ENCODE measurements at places on chromosomes 7 and 10.

GRCh38 chr7:23105086-23105643 lies 420 bp upstream of the KLHL7 start:
- no peak for DNase-seq

- no peak for DNase-seq
These were observed 5.5 kb upstream of the OPN4 start for GRCh38 chr10:86648704-86649427.

DNA sequence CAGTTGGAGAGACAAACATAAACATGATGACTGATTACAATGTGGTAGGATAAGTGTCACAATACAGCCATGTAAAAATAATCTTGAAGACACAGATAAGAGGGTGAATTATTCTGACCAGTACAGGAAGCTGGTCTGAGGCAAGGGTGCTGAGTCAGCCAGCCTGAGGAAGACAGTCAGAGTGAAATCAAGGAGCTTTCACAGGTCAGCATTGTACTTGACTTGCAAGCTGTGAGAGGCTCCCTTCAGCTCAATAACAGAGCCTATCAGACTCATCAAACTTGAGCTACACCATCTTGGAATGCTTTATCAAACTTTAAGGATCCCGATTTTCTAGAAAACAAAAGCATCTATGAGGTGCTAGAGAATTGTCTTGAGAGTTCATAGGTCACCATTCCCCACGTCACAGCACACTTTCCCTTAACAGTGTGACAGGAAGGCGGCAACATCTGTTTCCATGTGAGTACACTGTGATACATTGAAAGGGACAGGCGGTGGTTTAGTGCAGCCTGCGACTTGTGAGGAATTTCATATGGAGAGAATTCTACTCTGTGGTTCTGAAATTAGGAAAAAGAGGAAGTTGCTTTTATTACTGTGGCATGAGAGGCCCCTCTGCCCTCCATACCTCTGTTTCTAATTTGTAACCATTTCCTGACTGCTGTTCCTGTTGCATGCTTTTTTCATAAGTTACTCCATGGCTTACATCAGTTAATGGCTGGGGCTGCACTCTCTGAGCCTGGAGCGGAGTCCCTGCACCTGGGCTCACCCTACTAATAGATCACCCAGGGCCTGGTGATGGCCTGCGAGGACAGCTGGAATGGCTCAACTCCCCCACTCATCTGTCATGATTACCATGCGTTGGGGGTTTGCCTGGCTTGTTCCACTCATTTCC lies 417.1 kb downstream of the SUGCT start:
- no peak for DNase-seq

- DNase-seq, result no peak
These were observed 134.7 kb downstream of the DGKB start for GRCh38 chr7:14767716-14768425.

- no peak for DNase-seq
These were observed at the start of gene COL26A1 for GRCh38 chr7:101362334-101363195. Gene COL26A1, plus strand, starts transcription at chr7:101362875. Its CDS starts 158 bp downstream, at chr7:101363033.

DNA sequence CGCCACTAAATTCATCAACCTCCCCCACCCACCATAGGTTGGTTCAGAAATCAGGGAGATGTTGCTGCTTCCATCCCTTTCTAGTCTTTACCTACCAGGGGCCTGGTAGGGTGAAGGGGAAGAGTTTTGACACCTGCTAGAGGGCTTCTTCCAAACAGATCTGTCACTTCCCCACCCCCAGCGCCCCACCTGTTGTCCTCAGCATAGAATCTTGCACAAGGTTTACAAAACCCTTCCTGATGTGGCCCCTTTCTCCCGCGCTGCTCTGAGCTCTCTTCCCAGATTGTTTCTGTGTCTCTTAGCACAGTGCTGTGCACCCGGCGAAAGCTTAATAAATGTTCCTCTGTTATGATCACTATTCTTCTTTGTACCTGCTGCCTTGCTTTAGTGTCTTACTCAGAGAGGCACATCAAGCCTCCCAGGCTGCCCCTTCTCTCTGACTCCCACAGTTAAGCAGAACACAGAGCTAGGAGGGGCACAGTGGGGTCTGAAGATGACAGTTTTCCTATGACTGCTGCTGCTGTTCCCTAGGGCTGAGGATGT lies 11.2 kb upstream of the C10orf95 start:
- DNase-seq, result no peak

DNA sequence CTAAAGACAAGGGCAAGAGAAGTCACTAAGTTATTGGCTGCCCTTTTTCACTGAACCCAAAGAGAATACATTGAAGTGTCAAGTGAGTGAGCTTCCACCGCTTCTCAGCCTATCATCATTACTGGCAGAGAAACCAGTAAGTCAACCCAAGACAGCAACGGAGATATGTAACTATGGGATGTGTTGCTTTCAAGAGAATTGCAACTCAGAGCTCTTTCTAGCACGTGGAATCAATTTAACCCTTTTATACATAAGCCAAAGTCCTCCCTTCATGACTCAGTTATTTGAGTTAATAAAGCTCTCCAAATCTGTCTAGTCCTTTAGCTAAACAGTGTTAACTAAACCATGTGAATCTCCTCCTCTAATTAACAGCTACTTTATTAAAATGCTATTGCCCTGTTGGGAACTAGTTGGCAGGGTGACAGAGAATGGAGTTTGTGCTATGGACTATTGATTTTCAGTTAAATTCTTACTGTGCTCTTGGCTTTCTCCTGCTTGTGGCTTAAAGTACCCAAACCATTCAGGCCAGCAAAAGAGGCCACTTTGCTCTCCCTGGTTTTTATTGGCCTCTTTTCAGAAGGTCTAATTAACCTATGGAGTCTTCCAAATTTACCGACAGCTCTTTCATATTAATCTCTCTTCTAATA lies 287.7 kb downstream of the NRG3 start:
- no peak for DNase-seq

GRCh38 chr7:151115121-151115835 lies 29.0 kb downstream of the AGAP3 start:
- DNase-seq, result peak; percentile 41

DNA sequence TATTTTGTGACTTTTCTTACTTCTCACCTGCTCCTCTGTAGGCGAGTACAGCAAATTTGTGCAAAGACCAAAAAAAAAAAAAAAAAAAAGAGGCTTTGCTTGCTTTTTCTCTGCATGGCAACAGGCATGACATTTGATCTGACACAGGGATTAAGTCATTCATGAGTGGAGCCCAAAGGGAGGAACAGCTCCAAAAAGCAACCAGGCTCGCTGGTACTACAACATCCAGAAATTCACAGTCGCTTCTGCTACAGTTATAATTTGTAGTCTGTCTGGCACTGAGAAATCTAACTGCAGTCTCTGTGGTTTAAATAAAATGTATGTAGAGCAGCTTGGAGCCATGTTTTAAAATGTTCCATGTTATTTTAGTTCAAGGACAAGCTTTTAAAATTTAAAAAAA lies 31.7 kb downstream of the MKX start:
- DNase-seq, result no peak

DNA sequence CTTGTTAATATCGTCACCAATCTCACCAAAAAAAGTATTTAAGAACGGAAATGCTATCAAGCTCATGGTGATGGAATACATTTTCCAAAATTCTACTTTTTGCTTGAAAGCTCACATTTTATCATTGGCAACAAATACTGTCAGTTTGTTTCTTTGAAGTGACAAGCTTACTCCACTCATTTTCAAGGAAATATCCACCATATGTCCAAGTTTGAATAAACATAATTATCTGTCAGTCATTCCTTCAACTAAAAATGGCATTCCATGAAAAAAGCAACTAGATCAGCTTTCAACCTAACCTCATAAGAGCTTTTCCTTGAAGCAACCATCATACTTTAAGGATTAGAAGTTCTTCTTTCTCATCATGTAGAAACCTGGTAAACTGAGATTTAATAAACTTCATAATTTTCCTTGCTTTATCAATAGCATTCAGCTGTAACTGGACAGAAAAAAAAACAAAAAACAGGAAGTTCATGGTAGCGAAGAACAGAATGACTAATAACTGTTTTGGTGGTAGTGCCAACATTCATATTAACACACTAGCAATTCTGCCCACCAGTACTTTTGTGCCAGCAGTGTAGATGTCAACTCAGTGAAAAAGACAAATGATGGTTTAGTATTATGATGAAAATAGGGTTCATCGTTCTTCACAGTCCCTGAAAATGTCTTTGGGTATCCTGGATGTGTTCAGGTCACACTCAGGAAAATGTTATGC lies 764.9 kb downstream of the GRM8 start:
- DNase-seq, result no peak

- DNase-seq, result no peak
These were observed 24.4 kb downstream of the TSPAN12 start for GRCh38 chr7:120833546-120833945.

GRCh38 chr7:106763717-106764116 lies 101.4 kb upstream of the PIK3CG start:
- no peak for DNase-seq

- DNase-seq, result no peak
These were observed 14.5 kb downstream of the CAPZA2 start for GRCh38 chr7:116876664-116877442.

- DNase-seq, result no peak
These were observed 166.2 kb upstream of the STEAP1 start for GRCh38 chr7:89988074-89988473.

GRCh38 chr10:25036381-25036780 lies 20.0 kb downstream of the THNSL1 start:
- DNase-seq, result no peak

GRCh38 chr7:105830405-105831301 lies 45.7 kb downstream of the ATXN7L1 start:
- DNase-seq, result no peak

DNA sequence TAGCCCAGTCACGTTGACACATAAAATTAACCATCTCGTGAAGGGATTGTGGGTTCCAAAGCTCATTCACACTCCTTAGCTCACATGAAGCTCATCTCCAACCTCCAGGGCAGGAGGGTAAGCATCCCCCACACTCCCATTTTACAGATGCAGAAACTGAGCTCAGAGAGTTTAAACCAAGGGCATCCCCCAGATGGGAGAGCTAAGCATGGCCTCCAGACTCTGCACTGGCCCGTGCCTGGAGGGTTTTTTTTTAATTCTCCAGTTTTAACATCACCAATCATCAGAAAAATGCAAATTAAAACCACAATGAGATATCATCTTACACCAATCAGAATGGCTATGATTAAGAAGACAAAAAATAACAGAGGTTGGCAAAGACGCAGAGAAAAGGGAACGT lies 53.3 kb upstream of the TCF7L2 start:
- DNase-seq, result no peak

DNA sequence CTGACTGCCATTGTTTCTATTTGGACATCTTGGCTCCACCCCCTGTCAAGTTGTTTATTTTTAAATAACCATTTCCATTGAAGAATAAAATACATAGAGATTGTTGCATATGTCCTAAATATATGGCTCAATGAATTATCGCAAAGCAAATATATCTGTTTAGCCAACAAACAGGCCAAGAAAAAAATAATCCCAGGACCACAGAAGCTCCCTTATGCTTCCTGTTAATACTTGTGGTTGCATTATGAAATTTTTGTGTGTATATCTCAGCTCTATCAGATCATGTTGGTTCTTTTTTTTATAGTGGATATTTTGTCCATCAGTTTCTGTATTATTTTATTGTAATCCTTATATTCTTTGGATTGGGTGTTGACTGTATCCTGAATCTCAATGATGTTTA lies 53.4 kb upstream of the CYP2C8 start:
- DNase-seq, result no peak

DNA sequence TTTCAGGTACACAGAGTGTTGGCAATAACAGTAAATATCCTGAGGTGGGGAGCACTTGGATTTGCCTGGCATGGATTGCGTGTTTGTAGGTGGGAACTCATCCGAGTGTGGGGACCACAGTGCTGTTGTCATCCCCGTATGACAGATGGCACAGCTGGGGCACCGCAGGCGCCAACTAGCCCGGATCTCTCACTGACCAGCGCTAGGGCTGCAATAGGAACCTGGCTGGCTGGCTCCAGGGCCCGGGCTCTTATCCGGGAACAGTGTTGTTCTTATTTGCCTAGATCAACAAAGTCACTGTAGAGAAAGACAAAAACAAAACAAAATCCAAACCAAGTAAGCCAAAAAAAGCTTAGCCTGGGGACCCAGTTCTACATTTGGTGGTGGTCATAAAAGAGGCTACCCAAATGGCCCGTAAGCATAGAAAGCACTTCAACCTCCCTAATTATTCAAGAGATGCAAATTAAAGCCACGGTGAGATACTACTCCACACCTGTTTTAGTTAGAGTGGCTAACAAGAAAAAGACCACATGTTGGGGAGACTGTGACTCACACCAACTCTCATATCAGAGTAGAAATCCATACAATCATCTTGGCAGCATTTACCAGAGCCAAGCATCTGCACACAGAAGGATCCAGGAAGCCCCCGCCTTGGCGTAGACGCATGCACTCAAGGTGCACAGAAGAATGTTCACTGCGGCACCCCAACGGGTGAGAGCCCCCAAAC lies 27.2 kb upstream of the PFKFB3 start:
- DNase-seq, result no peak

- DNase-seq, result no peak
These were observed 14.2 kb downstream of the INPP5A start for GRCh38 chr10:132551808-132552130.

GRCh38 chr7:154738216-154738615 lies 264.7 kb downstream of the PAXIP1 start:
- DNase-seq, result no peak

GRCh38 chr7:37590824-37591223 lies 92.7 kb upstream of the GPR141 start:
- no peak for DNase-seq

- no peak for DNase-seq
These were observed 697 bp downstream of the ARPC1A start for GRCh38 chr7:99326408-99326782.

- DNase-seq, result no peak
These were observed 256.7 kb upstream of the DGKB start for GRCh38 chr7:15159261-15159660.

DNA sequence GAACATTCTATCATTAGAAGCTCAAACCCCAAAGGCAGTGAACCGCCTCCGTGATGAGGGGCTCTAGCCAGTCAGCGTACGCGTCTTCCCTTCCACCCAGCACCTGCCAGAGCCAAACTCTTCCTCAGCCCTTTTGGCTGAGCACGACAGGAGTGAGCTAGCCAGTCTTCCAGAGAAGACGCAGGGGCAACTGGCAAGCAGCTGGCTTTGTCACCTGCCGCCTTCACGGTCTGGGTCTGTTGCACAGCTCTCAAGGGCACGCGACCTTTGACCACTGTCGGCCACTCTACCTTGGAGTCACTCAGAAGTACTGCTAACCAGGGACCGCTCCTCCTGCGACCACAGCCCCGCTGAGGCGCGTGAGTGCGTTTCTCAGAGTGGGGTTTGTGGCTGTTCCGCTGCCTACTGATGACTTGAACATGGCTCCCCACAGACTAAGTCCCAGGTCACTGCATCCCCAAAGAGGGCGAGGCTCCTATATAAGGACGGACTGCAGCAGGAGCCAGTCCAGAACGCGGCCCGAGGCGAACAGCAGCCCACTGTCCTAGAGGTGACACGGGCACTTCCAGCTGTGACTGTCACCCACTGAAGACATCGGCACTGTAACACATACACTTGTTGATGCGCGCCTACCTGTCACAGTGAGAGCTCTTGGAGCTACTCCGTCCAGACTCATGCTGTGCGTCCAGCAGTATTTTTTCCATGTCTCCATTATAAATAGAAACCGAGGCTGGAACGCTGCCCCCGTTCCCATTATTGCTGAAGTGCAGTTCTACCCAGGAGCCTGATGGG lies 8.4 kb downstream of the BNIP3 start:
- DNase-seq, result no peak

GRCh38 chr10:97067716-97068391 lies 117.9 kb downstream of the SLIT1 start:
- no peak for DNase-seq

Data from stimulated activated CD4-positive, alpha-beta T cell treated with anti-CD3 and anti-CD28 coated beads, TNF-alpha, amount 100 ng/mL, for 24 hours (primary cell).